ENCODE measurements at places on chromosomes 7 and 10.
A peak's percentile ranks its signal among the peaks of the same experiment; 100 is the strongest.

GRCh38 chr10:50456719-50457118 is 167.0 kb downstream of the SGMS1 start:
- H3K4me1 ChIP-seq = no peaks in the 10 kb centered on the region
- DNase-seq = no peak
- H3K27me3 ChIP-seq = no peaks in the 10 kb centered on the region
- no peak overlapping the region for H3K27ac ChIP-seq

DNA sequence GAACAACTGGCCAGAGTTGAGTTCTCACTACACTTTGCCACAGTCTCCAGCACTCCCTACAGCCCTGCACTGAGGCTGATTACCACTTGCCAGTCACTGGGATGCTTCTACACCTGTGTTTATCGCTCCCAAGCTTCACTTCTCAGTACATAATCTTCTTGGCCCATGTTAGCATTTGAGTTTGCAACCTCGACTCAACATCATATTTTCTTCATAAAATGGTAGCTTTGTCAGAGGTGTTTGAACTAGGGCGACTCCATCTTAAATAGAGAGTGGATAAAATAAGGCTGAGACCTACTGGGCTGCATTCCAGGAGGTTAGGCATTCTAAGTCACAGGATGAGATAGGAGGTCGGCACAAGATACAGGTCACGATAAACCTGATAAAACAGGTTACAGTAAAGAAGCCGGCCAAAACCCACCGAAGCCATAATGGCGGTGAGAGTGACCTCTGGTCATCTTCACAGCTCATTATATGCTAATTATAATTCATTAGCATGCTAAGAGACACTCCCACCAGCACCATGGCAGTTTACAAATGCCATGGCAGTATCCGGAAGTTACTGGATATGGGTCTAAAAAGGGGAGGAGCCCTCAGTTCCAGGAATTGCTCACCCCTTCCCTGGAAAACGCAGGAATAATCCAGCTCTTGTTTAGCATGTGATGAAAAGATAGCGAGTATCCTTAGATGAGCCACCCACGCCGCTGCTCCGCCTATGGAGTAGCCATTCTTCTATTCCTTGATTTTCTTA is 105.8 kb upstream of the KLF6 start:
- no peaks in the 10 kb centered on the region for H3K27me3 ChIP-seq
- no peaks in the 10 kb centered on the region for H3K36me3 ChIP-seq
- peaks cover 79% of the 10 kb centered on the region for H3K4me1 ChIP-seq
- no peak overlapping the region for H3K4me3 ChIP-seq
- DNase-seq = no peak
- H3K27ac ChIP-seq = peak overlapping the region; percentile 87

- no peak overlapping the region for H3K4me3 ChIP-seq
- H3K36me3 ChIP-seq = peaks cover 8% of the 10 kb centered on the region
- H3K27me3 ChIP-seq = no peaks in the 10 kb centered on the region
- DNase-seq = no peak
- H3K27ac ChIP-seq = no peak overlapping the region
- H3K4me1 ChIP-seq = peaks cover 8% of the 10 kb centered on the region
Measured at GRCh38 chr10:122151121-122151694, 119.9 kb upstream of the BTBD16 start.

- DNase-seq = no peak
- no peak within 1 kb of the TSS for H3K4me3 ChIP-seq
- H3K27me3 ChIP-seq = 0 out of 2 replicates have a peak, but pooled peaks cover 2% of the 10 kb centered on the region
- no peaks in the 10 kb centered on the region for H3K36me3 ChIP-seq
- no peak within 1 kb of the TSS for H3K27ac ChIP-seq
- no peaks in the 10 kb centered on the region for H3K4me1 ChIP-seq
Measured at GRCh38 chr7:142257958-142258357, at the start of gene PRSS58. Gene PRSS58 (minus strand): TSS chr7:142258058. CDS start chr7:142257707, 351 bp downstream.

GRCh38 chr7:97857544-97857943 is 14.7 kb downstream of the ASNS start:
- H3K4me3 ChIP-seq = no peak overlapping the region
- no peak for DNase-seq
- no peak overlapping the region for H3K27ac ChIP-seq

DNA sequence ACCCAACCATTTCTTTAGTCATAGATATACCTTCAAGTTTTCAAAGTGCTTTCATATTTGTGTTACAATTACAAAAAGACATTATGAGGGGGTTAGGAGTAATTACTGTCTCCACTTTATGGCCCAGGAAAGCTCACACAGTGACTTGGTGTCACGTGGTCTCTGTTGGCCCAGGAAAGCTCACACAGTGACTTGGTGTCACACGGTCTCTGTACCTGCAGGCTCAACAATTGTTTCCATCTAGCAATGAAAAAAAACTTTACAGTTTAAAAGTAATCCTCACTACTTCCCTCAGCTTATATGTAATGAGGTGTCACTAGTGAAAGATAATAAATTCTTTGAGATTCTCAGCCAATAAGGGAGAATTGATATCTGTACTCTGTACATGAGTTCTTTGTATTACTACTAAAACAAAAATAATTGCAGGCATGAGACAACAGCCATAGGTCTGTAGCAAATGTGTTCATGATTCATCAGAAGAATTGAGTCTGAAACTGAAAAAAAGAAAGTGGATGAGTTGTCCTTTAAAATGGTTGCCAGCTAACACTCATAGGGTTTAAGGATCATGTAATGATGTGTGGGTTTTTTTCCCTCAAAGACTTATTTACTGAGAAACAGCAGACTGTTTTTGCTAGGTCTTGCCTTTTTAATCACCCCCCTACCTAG is 10.9 kb downstream of the OGDH start:
- H3K36me3 ChIP-seq = peaks cover 9% of the 10 kb centered on the region
- H3K4me3 ChIP-seq = no peak overlapping the region
- H3K4me1 ChIP-seq = peaks cover 20% of the 10 kb centered on the region
- no peaks in the 10 kb centered on the region for H3K27me3 ChIP-seq
- no peak for DNase-seq

DNA sequence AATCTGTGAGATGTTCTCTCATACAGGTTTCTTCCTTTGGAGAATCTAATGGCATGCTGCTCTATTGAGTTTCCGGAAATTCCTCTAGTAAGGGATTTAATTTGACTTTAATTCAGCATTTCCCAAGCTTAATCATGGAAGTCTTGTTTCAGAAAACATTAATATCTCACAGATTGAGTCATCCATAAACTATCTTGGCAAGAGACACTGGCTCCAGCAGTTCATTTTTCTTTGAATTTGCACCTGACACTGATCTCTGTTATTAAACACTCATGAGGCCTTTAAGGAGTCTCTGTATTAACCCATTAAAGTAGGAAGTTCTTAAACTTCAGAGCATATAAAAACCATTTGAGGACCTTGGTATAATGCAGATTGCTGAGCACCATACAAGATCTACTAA is 3.6 kb upstream of the ITGB8 start:
- no peaks in the 10 kb centered on the region for H3K36me3 ChIP-seq
- H3K4me1 ChIP-seq = peaks cover 11% of the 10 kb centered on the region
- no peaks in the 10 kb centered on the region for H3K27me3 ChIP-seq

DNA sequence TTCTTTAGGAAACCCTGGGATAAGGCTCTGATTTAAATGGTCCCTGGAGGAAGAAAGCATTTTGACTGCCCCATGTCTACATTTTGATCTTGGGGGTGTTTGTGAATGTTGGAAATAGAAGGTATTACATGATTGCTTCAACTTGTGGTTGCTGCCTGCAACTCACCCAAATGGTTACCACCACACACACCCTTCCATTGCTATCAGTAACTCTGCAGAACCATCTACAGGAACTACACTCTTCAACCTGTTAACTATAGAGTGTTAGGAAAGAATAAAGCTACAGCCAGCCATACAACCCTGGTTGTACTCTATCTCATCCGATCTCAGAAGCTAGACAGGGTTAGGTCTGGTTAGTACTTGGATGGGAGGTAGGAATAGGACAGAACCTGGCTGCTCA is 71.2 kb downstream of the APBB1IP start:
- DNase-seq = no peak
- H3K36me3 ChIP-seq = no peaks in the 10 kb centered on the region
- no peaks in the 10 kb centered on the region for H3K4me1 ChIP-seq
- no peak overlapping the region for H3K4me3 ChIP-seq
